GM12891 (cell line): ENCODE measurements at places on chromosomes 6 and 20.

DNA sequence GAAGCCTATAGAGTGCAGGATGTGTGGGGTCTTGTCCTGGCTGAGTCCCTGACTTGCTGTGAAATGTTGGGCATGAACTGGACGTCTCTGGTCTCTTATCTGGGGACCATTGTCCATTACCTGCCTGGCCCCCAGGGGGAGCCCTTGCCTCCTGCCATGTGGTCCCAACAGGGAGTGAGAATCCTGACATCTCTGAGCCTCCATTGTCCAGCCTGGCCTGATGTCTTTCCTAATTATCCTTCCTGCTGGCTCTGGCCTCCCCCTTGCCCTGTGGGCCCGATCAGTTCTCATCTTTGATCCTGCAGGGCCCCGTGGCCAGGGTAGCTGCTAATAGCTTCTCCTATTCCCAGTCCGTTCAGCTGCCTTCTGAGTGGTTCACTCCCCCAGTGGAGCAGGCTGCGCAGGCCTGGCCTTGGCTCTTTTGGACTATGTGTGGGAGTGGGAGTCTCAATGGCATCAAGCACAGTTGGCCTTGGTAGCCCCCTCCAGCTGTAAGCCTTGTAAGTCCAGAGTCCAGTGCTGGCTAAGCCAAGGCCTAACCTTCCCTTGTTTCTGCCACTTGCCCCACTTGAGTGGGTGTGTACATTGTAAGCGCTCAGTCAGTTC lies 77.9 kb upstream of the RALY start:
- no peak for DNase-seq

GRCh38 chr6:129297592-129297991 lies 412.4 kb downstream of the ARHGAP18 start:
- DNase-seq = no peak

GRCh38 chr6:4185419-4185818 lies 50.0 kb upstream of the ECI2 start:
- no peak for DNase-seq

DNA sequence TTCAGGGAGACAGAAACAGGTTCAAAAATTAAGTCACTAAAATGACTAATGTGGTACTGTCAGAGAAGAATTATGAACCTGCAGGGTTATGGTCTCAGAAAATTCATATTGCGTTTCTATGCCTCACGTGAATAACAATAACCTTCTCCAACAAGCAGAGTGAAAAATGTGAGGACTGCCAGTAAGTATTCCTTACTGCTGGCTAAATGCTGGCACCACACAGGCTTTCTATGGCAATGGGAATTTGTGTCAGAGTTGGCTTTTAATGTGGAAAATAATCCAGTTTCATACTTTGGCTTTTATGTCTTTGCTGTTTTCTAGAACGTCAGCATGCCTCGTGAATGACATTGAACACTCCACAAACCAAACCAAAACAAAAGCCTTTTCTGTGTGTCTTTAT lies 656.0 kb downstream of the KIF16B start:
- DNase-seq = no peak

- no peak for DNase-seq
Measured at GRCh38 chr6:132933090-132933489, 118.7 kb downstream of the RPS12 start.

DNA sequence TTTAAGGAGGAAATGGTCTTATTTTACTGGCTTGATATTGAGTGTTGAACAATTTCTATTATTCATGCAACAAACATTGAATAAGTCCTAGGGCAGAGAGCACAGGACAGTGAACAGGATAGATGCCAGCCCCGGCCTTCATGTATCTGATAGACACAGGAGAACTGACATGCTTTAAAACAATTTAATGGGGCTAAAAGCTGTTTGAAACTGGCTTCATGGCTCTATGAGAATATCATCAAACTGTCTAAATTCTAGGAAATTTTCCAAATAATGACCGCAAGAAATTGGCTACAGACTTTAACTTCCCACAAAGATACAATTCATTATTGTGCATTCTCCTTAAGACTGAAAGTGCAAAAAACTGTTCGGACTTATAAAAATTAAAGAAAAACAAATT lies 69.0 kb downstream of the ID4 start:
- no peak for DNase-seq

DNA sequence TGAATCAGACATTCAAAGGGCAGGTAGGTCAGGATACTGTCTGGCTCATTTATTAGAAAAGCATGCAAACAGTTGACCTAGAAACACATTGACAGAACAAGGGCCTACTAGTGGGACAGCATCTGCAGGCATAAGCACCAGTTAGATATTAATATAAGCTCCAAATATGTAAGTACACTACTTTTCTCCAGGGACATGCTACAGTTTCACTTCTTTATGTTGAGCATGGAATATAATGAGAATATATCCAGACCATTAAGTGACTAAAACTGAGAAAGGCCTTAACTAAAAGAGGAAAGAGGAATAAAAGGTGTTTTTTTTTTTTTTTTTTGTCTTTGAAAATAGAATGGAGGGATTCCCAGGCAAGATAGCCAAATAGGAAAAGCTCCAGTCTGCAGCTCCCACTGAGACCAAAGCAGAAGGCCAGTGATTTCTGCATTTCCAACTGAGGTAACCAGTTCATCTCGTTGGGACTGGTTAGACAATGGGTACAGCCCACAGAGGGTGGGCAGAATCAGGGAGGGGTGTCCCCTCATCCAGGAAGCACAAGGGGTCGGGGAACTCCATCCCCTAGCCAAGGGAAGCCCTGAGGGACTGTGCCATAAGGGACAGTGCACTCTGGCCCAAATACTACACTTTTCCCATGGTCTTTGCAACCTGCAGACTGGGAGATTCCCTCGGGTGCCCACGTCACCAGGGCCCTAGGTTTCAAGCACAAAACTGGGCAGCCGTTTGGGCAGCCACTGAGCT lies 251.6 kb downstream of the PHF3 start:
- no peak for DNase-seq

GRCh38 chr6:136866872-136867416 lies 44.6 kb downstream of the PEX7 start:
- DNase-seq = no peak

DNA sequence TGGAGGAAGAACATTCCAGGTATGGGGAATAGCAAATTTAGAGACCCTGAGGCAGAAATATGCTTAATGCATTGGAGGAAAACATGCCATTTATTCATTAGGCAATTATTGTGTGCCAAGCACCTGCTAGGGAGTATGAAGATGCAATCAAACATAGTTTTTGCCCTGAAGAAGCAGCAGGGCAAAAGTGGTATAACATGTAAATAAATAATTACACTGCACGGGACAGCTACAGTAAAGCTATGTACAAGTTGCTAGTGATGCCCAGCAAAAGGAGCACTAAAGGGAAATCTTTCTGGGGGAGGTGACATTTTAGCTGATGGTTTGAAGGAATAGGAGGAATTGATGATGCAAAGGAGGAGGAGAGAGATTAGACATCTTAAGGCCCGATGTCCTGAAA lies 624 bp upstream of the TJAP1 start:
- no peak for DNase-seq

DNA sequence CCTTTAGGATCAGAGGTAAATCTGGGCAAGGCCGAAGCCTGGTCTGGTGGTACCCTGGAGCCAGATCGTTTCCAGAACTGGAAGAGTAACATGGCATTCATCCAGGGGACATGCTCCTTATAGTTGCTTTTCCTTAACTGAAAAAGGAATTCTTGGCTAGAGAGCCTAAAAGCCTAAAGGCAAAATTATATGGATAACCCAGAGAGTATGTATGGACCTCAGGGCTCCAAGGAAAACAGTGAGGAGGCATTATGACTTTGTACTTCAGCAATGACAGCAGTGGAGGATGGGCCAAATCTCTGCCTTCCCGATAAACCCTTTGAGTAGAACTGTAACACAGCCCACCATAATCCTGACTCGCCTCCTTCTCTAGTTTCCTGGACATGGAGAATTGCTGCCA lies 29.3 kb downstream of the ARHGAP18 start:
- no peak for DNase-seq

- DNase-seq = no peak
Measured at GRCh38 chr20:11966186-11966585, 48.5 kb downstream of the BTBD3 start.

DNA sequence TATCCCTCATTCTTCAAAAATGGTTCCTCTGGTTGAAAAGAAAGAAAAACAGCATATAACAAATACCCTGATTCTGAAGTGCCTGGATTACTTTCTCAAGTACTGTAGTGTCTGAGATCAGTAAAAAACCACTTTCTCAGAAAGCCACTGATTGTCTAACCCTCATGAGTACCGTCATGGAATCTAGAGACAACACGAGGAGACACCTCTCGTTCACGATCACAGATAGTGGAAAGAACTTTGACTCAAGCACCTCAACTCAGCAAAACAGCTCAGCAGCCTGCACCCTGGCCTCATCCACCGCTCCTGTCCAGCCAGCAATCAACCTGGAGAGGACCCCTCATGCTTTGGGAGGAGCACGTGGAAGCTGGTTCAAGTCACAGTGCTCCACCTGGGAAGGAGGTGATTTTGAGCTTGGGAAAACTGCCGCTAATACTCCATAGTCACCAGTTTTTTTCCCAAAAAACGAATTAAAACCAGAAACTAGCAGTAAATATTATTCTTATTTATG lies 1.0 kb downstream of the SCML4 start:
- no peak for DNase-seq

- DNase-seq = no peak
Measured at GRCh38 chr20:50654904-50655303, 36.4 kb downstream of the RIPOR3 start.

DNA sequence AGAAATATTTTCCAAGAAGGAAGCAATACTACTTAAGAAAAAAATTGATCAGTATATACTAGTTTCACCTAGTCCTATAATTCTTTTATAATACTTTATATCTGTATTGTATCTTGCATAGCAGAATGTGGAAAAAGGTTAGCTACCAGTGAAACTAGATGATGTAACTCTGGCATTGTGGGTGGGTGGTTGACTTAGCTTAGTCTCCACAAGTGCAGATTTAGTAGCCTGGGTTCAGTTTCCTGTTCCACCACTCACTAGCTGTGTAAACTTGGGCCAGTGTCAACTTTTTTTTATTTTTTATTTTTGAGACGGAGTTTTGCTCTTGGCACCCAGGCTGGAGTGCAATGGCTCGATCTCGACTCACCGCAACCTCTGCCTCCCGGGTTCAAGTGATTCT lies 2.0 kb downstream of the MUC21 start:
- DNase-seq = no peak

DNA sequence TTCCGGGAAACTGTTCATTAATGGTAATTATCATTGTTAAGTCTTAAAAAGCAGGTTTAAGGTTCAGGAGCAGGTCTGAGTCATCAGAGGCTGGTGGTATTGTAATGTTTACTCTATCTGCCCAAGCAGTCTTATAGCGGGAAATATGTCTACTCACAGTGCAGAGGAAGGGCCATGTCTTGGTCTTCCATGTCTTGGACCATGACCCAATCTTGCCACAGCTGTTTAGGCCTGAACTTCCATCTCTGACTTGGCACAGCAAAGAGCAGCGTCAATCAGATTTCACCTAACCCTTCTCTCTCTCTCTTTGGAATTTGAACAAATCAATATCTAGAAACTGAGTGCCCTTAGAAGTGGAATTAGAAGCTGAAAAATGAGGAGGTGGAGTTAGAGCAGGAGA lies 25.8 kb downstream of the SLC2A12 start:
- DNase-seq = no peak

DNA sequence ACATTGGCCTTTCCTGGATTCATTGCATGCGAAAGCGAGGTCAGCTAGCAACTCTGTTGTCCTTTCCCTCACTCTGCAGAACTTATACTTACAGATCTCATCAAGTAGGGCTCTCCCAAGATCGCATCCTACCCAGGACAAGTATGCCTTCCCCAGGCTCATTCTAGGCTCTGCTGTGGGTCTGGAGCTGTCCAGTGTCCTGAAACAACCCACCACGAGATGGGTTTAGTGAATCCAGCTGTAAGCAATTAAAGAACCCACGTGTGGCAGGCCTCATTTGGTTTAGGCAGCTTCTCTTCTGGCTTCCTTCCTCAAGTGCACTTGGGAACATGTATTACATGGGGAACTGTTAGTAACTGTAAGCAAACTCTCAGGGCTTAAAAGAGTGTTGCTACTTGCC lies 406.5 kb upstream of the CHD6 start:
- no peak for DNase-seq

- no peak for DNase-seq
Measured at GRCh38 chr6:92700411-92700810, 718.9 kb downstream of the EPHA7 start.

- no peak for DNase-seq
Measured at GRCh38 chr6:1067346-1067745, 244.6 kb upstream of the FOXQ1 start.

DNA sequence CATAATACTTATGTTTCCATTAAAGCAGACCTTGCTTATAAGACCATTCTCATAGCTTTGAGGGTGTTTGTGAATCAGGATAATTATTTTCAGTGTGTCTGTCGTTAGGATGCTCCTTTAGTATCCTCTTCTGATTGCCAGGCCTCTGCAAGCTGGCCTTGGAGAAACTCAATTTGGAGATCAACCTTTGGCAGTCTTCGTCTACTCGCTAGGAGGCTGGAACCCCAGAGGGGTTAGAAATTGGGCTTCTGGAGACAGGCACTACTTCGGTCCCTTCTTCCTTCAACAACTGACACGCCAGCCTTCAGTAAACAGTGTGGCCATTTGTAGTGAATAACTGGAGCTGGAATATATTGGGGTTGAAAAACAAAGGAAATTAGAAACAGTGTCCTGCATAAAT lies 100.8 kb upstream of the CITED2 start:
- DNase-seq = no peak

- DNase-seq = no peak
Measured at GRCh38 chr6:122754191-122754731, 25.3 kb upstream of the FABP7 start.

GRCh38 chr20:59406446-59406845 lies 106.0 kb downstream of the EDN3 start:
- no peak for DNase-seq

DNA sequence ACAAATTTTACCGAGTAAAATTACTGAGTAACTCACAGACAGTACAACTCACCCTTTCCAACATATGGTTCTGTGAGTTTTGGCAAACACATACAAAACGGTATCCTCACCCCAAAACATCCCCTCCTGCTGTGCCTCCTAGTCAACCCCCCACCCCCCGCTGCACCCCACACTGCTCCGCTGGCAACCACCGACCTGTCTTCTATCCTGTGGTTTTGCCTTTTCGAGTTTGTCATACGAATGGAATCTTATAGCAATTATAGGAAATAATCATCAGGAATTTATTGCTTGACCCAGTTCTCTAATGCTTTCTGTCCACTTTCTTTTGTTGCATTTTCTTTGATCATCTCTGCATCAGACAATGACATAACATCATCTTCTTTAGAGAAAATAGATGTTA lies 312.3 kb downstream of the KIF16B start:
- no peak for DNase-seq

DNA sequence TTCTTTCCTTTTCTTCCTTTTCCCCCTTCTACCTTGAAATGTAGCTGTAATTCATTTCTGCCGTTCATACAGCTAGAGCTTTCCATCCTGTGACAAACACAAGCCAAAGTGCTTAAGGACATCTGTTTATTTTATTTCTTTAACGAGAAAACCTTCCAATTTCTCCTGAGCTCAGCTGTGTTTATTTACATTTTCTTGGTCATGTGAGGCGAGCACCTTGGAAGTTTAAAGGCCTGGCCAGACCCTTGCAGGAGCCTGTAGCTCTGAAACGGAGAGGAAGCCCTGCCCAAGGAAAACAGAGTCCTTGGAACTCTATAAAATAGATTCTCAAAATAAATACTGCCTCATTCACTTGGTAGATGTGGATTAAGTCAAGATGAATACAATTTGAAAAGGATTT lies 223.1 kb downstream of the EYA2 start:
- no peak for DNase-seq

- DNase-seq = no peak
Measured at GRCh38 chr6:90025523-90026061, 131.3 kb downstream of the GJA10 start.
